ENCODE measurements at places on chromosomes 2 and 18.
A peak's percentile ranks its signal among the peaks of the same experiment; 100 is the strongest.

DNA sequence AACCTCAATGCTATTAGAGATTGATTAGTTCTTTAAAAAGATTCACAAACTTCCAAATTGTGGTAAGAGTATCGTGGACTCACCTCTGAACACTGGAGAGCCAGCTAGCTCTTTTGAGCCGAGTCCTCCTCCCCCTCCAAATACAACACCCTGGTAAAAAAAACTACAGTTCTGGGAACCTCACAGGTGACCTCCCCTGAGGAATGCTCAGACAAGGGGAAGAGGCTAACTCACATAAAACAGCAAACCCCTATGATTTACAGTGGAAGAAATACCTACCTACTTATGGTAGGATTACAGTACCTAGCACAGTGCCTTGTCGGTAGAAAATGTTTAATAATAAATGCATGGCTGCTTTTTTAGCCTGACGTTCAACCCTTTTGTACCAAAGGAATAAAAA is 8.4 kb downstream of the ZNF24 start:
- no peak for DNase-seq

DNA sequence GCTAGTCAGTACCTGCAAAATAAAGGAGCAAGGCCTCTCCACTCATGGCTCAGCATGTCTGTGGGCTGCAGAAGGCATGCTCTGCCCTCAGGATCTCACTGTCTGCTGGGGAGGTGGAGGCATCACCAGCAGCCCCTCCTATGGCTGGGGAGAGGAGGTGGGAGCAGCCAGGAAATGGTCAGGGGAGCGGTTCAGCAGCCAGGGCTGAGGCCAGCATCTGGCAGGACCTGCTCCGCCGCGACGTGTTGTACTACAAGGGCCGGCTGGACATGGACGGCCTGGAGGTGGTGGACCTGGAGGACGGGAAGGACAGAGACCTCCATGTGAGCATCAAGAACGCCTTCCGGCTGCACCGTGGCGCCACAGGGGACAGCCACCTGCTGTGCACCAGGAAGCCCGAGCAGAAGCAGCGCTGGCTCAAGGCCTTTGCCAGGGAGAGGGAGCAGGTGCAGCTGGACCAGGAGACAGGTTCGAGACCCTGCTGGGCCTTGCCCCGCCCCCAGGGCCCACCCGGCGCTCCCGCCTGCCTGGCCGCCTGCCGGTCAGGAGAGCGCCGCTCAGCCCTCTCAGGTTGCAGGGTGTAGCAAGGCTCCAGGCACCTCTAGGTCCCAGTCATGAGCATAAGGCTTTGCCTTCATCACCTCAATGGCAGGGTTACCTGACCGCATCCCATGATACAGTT is 49.0 kb downstream of the FAM168B start:
- DNase-seq: peak; percentile 50

GRCh38 chr2:44299635-44300034 is 24.4 kb downstream of the SLC3A1 start:
- no peak for DNase-seq

DNA sequence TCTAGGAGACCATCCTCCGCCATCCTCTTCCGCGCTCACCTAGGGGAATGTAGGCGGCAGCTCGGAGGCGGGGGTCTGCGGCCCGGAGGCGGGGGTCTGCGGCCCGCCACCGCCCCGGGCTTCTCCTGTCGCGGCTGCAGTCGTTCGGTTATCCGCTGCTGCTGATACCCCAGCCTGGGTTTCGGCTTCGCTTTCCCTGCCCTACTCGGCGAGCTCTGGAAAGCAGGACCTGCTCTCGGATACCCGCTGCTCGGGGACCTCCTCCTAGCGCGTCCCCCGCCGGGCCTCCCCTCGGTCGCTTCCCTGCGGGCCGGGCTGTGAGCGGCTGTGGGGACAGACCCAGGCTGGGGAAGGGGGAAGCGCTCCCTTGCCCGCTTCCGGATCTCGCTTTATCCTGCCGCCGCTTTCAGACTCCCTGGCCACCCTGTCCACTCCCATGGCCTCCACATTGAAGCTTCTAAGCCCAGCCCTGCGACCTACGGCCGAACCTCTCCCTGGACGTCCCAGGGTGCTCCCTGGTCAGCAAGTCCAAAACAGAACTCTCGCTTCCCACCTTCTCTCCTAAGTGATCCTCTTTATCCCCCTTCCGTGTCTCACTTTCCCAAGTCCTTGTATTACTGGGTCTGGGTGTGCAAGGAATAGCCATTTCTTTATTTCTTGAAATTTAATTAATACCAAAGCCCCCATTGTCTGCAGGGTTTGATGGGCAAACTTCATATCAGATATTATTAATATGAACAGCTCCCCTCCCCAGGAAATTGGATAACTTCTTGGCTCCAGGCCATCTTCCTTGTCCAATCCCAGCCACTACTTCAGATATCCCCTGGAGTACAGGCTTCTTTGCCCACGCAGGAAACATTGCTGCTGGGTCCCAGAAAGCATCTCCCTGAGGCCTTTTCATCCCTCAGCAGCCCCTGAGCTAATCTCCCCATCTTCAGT is 769 bp downstream of the FKBP1B start:
- DNase-seq: peak; percentile 69

DNA sequence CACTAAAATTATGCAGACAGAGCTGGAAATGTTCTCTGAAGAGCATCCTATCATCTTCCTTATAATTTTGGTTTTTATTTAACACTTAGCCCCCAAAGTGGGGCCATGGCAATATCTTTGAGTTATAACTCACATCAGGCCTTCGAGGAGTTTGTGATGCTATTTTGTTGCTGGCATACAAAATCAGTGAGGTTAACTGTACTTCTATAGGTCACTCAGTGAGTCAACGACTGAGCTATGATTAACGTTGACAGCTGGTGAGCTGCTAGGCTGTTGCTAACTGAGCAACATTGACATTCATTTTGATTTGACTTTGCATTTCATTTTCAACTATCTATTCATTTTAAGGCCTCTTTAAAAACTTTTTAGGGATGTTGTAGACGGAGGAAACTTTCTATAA is 50.0 kb downstream of the GPD2 start:
- DNase-seq: no peak
